ENCODE measurements at places on chromosomes 7 and 10. TPM values are rescaled to one million over a fixed set of nuclear protein-coding genes. Genes with fewer than 3 reads are reported as not detected.
A peak's percentile ranks its signal among the peaks of the same experiment; 100 is the strongest.

PTEN gene
- 105 TPM for total RNA-seq

TMEM130 gene
- 0.52 TPM for total RNA-seq

NUTM2D gene
- 1.3 TPM for total RNA-seq

SEC61G gene
- total RNA-seq = 119 TPM

WNT8B gene
- total RNA-seq = not detected

TRDMT1 gene
- 7.3 TPM for total RNA-seq

CYP2E1 gene
- 3.9 TPM for total RNA-seq

ADAM8 gene
- total RNA-seq = 3.4 TPM

GIMAP2 gene
- total RNA-seq = 3.9 TPM

GRCh38 chr7:108051454-108051853 is 48.5 kb upstream of the LAMB1 start:
- no peaks in the 10 kb centered on the region for H3K27me3 ChIP-seq

DNA sequence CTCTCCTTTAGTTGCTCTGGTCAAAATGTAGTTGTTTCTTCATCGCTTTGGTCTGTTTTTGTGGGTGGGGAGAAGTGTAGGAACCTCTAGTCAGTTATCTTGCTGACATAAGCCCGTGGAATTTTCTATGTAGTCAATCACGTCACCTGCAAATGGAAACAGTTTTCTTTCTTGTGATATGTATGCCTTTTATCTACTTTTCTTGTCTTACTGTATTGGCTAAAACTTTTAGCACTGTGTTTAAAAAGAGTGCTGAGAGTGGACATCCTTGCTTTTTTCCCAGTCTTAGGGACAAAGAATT is 42.3 kb downstream of the AKR1E2 start:
- no peak overlapping the region for H3K27ac ChIP-seq
- H3K27me3 ChIP-seq = no peaks in the 10 kb centered on the region
- peaks cover 12% of the 10 kb centered on the region for H3K4me1 ChIP-seq
- no peaks in the 10 kb centered on the region for H3K36me3 ChIP-seq
- no peak overlapping the region for H3K4me3 ChIP-seq

DNA sequence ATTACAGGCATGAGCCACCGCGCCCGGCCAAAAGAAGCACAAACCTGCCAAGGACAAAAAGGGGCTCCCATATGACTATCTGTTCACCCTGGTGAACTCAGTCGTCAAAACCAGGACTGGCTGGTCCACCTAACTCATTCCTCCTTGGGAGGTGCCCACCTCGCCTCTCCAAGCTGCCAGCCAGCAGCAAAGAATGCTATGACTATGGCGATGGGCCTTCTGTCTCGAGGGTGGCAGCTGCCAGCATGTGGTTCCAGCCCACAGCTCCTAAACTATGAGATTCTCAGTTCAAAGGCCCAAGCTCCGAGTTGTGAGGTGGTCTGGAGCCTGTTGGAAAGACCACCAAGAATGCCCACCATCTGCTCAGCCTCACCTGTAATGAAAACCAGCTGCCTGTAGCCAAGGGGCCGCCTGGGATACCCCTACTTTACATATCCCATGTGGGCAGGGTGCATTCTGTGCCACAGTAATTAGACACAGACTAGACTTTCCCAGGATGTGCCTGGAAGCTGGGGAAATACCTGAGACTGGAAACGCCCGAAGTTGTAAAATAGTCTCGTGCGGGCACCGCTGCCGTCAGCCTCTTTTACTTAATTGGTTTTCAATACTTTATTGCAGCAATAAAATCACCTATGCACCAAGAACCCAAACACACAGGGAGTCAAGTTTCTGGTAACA is 71.1 kb downstream of the ZRANB1 start:
- no peaks in the 10 kb centered on the region for H3K36me3 ChIP-seq
- H3K4me3 ChIP-seq = no peak overlapping the region
- no peak for DNase-seq
- H3K27ac ChIP-seq = no peak overlapping the region
- peaks cover 30% of the 10 kb centered on the region for H3K4me1 ChIP-seq
- H3K27me3 ChIP-seq = no peaks in the 10 kb centered on the region

DNA sequence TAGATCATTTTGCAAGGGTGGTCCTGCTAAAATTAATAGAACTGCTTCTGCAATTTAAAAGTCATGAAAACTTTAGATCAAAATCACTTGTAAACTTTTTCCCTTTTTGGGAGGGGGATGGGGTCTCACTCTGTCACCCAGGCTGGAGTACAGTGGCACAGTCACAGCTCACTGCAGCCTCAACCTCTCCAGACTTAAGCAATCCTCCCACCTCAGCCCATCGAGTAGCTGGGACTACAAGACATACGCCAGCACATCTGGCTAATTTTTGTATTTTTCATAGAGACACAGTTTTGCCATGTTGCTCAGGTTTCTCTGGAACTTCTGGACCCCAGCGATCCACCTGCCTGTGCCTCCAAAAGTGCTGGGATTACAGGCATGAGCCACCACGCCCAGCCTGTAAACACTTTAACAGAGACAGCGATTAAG is 79.7 kb downstream of the LRRC17 start:
- H3K4me1 ChIP-seq = peaks cover 54% of the 10 kb centered on the region
- DNase-seq = no peak
- H3K4me3 ChIP-seq = no peak overlapping the region

DNA sequence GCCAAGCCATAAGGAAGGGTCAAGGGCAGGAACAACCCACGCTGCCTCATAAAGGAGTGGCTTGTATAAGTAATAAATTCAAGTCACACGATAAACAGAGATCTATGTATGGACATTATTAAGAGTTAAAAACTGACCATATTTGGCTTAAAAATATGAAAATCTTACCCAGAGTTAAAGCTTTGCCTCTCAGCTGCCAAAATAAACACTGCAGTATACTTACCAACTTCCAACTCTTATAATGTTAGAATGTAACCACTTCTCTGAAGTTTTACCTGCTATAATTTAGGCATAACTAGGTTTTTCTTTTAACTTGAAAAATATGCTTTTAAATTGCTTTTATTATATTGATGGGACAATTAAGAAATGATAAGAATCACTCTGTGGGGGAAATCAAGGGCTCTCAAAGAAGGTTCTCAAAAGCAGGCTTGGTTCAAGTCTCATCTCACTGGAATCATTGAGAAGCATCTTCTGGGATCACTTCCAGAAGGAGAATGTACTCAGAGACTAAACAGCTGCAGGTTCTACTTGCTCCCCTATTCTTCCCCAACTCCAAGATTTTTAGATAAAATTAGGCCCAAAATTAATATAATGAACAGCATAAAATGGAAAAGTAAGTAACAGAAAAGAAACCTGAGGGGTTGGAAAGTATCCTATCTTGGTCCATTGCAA is 16.1 kb upstream of the CAV2 start:
- no peaks in the 10 kb centered on the region for H3K27me3 ChIP-seq
- H3K27ac ChIP-seq = no peak overlapping the region
- no peak for DNase-seq
- no peak overlapping the region for H3K4me3 ChIP-seq
- no peaks in the 10 kb centered on the region for H3K36me3 ChIP-seq
- H3K4me1 ChIP-seq = no peaks in the 10 kb centered on the region

DNA sequence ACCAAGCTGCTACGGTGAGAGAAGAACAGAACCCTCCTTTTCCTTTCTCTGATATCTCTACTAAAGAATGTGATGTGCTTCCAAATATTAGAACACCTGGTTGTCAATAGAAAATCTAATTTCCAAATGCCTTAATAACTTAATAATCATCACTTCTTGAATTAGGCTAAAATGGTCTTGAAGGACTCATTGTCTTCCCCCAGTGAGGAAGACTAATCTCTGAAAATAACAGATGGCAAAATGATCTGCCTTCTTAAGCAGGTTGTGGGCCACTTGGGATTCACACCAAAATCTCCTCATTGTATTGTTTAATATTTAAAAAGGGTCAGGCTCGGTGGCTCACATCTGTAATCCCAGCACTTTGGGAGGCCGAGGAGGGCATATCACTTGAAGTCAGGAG is 805.9 kb upstream of the AUTS2 start:
- no peaks in the 10 kb centered on the region for H3K36me3 ChIP-seq
- H3K27me3 ChIP-seq = no peaks in the 10 kb centered on the region
- no peak for DNase-seq

GRCh38 chr10:108544500-108545120 is 1378.7 kb downstream of the XPNPEP1 start:
- H3K4me1 ChIP-seq = no peaks in the 10 kb centered on the region
- no peak overlapping the region for H3K4me3 ChIP-seq
- H3K27me3 ChIP-seq = no peaks in the 10 kb centered on the region
- H3K27ac ChIP-seq = no peak overlapping the region
- DNase-seq = peak; percentile 74

- H3K27me3 ChIP-seq = no peaks in the 10 kb centered on the region
- H3K27ac ChIP-seq = no peak overlapping the region
- no peaks in the 10 kb centered on the region for H3K36me3 ChIP-seq
- no peak overlapping the region for H3K4me3 ChIP-seq
- DNase-seq = no peak
These were observed 116.7 kb downstream of the PRKCQ start for GRCh38 chr10:6463366-6463765.

DNA sequence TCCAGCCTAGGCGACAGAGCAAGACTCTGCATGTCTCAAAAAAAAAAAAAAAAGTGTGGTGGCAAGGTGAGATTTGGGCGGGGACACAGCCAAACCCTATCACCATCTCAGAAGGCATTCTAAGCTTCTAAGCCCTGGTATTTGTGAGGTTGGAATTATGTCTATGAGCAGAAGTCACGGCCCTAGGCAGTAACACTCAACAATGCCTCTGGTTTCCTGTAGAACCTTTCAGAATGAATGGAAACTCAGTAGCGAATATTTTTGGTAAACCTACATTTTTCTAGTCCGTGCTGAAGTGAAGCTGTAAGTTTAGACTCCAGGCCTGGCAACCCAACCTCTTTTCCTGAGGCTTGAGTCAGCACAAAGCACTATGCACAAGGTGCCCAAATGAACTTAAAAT is 88.3 kb downstream of the FAM107B start:
- peaks cover 21% of the 10 kb centered on the region for H3K4me1 ChIP-seq
- DNase-seq = no peak
- no peak overlapping the region for H3K27ac ChIP-seq

DNA sequence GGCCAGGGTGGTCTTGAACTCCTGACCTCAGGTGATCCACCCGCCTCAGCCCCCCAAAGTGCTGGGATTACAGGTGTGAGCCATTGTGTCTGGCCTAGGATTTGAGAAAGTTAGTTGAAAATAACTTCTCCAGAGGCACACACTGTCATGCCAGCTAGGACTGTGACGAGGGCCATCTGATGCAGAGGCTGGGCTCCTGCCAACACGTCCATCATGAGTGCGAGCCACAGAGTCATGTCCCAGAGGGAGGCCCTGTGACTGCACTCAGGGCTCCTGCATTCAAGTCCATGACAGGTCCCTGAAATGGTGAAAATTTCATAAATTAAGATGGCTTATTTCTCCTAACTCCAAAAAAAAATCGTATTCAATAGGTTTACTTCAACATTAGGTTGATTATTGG is 17.1 kb downstream of the C10orf120 start:
- H3K27ac ChIP-seq = no peak overlapping the region
- H3K4me3 ChIP-seq = no peak overlapping the region
- no peak for DNase-seq
- no peaks in the 10 kb centered on the region for H3K36me3 ChIP-seq
- no peaks in the 10 kb centered on the region for H3K27me3 ChIP-seq
- no peaks in the 10 kb centered on the region for H3K4me1 ChIP-seq

DNA sequence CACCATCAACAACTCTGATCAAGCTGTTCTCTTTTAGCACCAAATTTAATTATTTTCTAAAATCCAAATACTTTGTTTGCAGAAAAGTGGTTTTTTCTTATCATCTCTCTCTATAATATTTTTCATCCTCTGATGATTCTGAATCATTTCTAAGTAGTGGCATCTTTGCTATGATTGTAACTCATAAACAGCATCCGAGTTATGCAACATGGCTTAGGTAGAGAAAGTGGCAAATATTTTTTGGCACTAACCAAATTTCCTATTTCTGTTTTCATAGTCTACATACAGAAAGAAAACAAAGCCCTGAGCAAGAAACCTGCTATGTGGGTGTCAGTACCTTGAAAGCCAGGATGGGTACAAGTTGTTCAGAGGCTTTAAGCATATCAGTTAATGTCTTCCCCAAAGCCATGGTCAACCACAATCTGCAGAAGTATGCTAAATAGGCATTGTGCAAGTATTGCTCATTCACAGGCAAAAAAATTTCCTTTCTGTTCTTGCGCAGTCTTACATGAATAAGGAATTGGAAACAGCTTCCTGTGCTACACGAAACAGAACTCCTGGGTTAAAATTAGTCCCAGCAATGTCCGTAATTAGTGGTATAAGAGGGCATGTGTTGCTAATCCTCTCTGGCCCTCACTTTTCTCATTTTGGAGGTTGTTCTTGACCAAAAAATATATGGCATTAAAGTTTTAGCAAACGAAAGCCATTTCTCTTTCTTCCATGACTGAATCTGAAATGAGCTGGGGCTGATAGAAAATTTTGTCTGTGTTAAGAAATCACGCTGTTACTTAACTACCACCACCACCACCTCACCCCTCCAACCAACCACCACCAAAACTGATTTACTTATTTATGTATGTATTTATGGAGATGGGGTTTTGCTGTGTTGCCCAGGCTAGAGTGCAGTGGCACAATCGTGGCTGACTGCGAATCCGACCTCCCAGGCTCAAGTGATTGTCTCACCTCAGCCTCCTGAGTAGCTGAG is 325.6 kb upstream of the MAGI2 start:
- DNase-seq = no peak
- no peaks in the 10 kb centered on the region for H3K27me3 ChIP-seq
- H3K27ac ChIP-seq = no peak overlapping the region
- no peak overlapping the region for H3K4me3 ChIP-seq

DNA sequence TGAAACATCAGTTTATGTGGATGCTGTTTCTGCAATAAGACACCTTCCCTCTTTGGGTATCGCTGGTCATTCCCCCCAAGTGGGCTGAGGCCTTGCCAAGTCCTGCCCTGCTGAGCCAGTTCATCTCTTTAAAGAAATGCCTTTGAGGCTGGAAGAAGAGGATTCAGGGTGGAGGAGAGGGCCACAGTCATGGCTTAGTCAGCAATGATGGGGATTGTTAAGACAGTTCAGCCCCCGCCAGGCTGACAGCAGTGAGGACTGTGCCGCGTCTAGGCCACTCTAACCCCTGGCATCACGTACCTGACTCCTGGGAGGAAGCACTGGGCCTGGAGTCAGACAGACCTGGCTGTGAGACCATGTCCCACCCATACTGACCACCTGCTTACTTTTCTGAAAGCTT is 48.3 kb downstream of the PNLIPRP2 start:
- H3K27ac ChIP-seq = no peak overlapping the region
- H3K4me3 ChIP-seq = no peak overlapping the region
- DNase-seq = no peak

DNA sequence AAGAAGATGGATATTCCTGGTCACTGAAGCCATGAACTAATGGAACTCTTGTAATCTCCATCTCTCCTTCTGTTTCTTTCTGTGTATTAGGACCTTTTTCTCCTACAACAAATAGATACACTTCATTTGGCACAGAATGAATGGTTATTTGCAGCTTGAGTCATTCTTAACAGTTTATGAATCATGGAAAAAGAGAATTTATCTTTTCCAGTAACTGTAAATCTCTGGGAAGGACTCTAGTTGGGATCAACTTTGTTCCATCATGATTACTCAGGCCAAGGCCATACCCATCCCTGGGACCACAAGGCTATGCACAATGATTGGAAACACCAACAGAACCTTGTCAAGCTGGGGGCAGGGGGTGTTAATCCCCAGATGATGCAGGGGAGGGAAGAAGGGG is 36.1 kb upstream of the MDFIC start:
- H3K36me3 ChIP-seq = no peaks in the 10 kb centered on the region
- H3K27me3 ChIP-seq = no peaks in the 10 kb centered on the region
- H3K4me3 ChIP-seq = no peak overlapping the region
- no peak for DNase-seq
- H3K4me1 ChIP-seq = no peaks in the 10 kb centered on the region

All from body of pancreas (tissue), 4 donors.